WTC11 (cell line): ENCODE measurements at places on chromosomes 7 and 10. TPM values are rescaled to one million over a fixed set of nuclear protein-coding genes. Genes with fewer than 3 reads are reported as not detected.
A peak's percentile ranks its signal among the peaks of the same experiment; 100 is the strongest.

- DNase-seq: no peak
Measured at GRCh38 chr7:153567426-153567825, 484.8 kb upstream of the DPP6 start.

GRCh38 chr10:126930883-126931503 is 25.8 kb downstream of the DOCK1 start:
- no peak for DNase-seq

The MYOZ1 gene
- 3.0 to 5.4 TPM (median 4.4 TPM) in 3 replicates for total RNA-seq

The MYH16 gene
- total RNA-seq: not detected in 3 replicates

- DNase-seq: no peak
Measured at GRCh38 chr10:89256340-89256739, 4.8 kb upstream of the LIPA start.

DNA sequence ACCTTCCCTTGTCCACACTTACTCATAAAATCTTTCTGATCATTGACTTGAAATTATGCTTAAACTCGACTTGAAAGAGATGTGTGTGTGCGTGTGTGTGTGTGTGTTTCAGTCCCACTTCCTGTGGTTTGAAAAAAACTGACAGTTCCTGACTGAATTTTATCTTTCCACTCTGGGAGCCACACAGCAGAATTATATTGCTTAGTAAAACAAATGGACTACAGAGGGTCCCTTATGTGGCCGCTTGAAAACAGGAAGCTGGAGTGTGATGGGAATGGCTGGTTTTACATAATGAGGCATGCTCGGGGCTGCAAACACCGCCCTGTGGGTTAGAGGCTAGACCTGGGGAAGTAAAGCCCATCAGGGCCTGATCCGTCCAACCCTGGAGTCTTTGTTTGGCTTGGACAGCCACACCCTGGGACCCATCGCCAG is 54.8 kb downstream of the LYZL1 start:
- no peak for DNase-seq

The EBLN1 gene
- not detected in 3 replicates for total RNA-seq

GRCh38 chr7:18927134-18927533 is 190.3 kb downstream of the TWIST1 start:
- no peak for DNase-seq

DNA sequence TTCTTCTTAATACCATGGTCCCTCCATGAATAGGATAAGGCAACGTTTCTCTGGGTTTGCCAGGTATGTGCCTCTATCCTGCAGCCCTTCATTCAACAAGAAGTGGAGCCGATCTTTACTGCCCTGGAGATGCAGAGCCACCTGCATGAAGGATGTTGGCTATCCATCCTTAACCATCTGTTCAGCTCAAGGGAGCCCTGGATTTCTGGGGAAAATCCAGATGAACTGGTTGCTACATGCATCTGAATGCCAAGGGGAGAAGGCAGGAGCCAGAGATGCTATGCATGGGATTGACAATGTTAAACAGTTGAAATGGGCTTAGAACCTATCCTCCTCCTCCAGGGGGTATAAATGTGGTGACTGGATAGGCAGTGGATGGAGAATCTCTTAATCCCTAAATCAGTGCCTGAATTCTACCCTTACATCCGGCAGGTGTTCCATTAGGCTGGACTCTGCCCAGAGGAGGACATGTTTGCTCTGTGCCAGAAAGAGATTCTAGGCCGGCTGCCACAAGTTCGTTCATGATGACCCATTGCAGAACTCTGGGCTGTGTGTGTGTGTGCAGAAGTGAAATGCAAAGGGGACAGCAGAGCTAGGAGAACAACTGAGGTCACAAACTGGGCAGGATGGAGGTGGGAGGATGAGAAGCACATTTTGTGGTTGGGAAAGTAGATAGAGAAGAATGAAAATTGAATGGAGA is 15.6 kb downstream of the CPED1 start:
- no peak for DNase-seq

DNA sequence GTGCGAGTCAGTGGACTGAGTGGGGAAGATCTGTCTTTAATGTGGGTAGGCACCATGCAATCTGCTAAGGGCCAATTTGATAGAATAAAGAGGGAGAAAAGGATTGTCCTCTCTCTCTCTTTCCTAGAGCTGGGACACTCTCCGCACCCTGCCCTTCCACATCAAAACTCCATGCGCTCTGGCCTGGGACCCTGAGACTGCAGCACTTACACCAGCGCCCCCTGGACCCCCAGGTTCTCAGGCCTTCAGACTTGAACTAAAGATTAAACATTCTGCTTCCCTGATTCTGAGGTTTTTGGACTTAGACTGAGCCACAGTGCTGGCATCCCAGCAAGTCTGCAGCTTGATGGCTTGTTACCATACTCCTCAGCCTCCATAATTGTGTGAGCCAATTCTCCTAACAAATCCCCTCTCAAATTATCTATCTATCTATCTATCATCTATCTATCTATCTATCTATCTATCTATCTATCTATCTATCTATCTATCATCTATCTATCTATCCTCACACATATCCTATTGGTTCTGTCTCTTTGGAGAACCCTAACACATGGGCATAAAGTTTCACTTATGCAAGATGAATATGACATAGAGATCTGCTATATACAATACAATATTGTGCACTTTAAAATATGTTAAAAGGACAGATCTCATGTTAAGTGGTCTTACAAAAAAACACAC is 22.4 kb upstream of the OR2A5 start:
- DNase-seq: peak; percentile 26

- no peak for DNase-seq
Measured at GRCh38 chr7:24457219-24457558, 116.1 kb upstream of the PALS2 start.

GRCh38 chr10:59381687-59382086 is 19.3 kb upstream of the FAM13C start:
- no peak for DNase-seq

DNA sequence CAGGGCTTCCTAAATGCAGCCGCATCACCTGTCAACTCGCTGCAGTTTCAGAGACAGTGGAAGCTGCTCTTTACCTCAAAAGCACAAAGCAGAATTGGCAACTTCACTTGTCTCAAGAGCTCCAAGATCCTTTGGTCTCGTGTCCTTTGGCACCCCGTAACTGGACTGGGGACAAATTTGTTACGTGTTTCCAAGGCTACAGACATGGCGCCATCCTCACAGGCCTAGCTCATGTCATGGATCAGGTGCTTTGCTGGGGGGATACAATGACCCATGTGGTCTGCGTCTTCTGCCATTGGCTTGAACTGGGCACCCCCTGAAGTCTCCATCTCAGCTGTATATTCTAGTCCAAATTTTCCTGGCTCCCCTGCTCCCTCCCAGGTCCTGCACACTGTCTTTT is 48.6 kb downstream of the CHST3 start:
- no peak for DNase-seq

The SPDYE11 gene
- total RNA-seq: not detected in 3 replicates

DNA sequence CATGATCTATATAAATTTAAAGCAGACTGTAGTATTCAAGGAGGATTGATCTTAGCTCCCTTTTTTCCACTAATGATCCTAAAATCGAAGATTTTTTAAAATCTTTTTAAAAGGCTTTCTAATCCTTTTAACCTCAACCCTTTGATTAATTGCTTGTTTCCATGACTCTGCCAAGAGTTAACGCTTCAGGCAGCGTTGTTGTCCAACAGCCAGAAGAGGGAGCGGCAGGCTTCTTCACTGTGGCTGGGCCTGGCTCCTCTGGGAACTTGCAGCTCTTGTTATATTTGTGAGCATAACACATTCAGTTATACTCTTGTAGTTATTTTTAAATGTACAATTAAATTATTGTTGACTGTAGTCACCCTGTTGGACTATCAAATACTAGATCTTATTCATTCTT is 26.3 kb downstream of the CRCP start:
- peak; percentile 46 for DNase-seq

The TLX1 gene
- 2.1 to 4.6 TPM (median 2.3 TPM) in 3 replicates for total RNA-seq

The HTR5A gene
- not detected in 3 replicates for total RNA-seq

DNA sequence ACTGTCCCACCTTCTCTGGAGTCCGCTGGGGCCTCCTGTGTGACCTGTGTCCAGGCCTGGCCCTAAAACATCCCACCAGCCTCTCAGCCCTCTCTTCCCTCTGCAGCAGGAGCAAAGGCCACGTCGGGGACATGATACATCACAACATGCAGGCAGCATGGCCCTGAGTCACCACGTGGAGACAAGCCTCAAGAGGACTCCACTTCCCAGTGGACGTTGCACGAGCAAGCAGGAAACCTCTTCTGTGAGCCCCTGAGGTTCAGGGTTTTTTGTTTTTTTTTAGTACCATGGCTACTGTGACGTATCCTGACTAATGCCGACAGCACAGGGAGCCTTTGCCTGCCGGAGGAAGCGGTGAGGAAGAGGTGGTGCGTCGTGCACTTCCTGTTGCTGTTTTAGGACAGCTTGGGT is 165.9 kb downstream of the DNAJB6 start:
- DNase-seq: no peak

DNA sequence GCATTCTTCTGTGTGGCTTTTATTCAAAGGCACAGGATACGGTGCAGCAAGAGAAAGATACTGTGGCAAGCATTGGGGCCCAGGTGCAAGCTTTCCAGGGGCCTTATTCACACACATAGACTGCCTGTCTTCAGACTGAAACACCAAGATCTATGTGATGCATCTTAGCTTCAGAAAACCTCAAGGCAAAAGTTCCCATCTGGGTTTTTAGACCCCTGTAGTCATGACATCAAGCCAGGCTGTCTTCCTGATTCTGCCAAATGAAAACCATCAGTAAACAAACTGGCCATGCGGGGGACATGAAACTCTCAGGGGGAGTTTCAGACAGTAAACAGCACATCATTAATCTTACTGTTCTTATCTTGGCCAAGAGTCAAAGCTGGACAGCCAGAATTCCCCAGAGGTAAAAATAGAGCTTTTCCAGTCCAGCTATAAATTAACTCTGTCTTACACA is 9.8 kb downstream of the AGBL3 start:
- no peak for DNase-seq
